ENCODE measurements at places on chromosomes 12 and 14.

GRCh38 chr12:15547691-15548090 is 225.4 kb downstream of the PTPRO start:
- no peak for DNase-seq

GRCh38 chr14:42057111-42057510 is 450.4 kb downstream of the LRFN5 start:
- no peak for DNase-seq

DNA sequence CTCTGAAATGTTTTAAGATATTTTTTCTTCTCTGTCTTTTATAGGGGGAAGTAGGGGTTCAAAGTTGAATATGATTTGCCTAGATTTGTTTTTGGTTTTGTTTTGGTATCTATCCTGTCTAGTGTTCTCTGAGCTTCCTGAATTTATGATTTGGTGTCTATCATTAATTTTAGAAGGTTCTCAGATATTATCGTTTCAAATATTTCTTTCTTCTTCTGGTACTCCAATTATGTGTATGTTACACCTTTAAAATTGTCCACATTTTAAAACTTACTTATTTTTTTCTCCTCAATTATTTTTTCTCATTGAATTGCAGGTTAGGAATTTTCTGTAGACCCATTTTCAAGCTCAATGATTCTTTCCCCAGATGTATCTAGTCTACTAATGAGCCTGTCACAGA is 13.8 kb upstream of the DCN start:
- DNase-seq: no peak

GRCh38 chr12:19707948-19708409 is 268.7 kb downstream of the AEBP2 start:
- no peak for DNase-seq

DNA sequence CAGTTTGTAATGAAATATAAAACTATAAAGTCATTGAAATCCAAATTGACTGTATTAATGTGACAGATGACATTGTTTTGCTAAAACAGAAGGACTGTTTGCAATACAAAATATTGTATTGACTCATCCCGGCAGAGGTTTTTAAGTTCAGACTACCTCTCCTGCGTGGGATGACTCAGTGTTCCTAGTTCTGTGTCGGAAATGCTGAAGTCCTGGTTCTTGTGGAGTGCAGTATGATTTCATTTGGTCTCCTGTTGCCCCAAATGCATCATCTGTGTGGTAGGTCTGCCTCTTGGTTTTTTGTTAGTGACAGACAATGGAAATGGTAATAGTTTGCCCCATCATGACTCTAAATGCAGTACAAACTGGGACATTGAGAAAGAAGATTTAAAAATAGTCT is 27.8 kb downstream of the PELI2 start:
- peak; percentile 20 for DNase-seq

GRCh38 chr14:71486279-71486678 is 445.9 kb upstream of the RGS6 start:
- DNase-seq: no peak

DNA sequence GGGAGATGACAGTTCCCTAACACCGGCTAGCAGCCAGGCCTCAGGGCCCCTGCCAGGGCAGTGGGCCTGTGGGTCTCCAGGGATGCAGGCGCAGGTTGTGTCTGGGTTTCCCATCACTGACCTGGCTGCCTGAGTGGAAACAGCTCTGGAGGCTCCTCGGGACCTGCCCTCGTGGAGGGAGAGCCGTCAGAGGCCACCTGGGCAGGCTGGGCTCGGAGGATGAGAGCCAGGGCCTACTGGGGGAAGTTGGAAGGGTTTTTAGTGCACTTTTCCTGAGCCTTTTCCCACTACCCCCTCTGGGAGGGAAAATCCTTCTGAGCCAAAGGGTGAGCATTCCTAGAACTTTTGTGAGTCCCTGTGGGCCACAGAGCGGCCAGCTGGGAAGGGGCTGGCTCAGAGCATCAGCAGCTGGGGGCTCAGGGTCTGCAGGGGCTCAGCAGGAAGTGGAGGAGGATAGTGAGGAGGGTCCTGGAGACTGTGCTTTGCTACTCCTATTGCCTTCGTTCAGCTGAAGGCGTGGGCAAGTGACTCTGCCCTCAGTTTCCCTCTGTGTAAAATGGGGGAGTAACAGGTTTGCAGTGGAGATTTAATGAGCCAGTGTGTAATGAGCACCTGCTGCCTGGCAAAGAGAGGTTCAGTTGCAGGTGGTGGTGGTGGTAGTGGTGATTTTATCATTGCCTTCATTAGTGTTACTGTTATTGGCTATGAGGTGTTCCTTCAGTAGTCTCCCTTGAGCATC is 1.8 kb downstream of the SH2B3 start:
- no peak for DNase-seq

DNA sequence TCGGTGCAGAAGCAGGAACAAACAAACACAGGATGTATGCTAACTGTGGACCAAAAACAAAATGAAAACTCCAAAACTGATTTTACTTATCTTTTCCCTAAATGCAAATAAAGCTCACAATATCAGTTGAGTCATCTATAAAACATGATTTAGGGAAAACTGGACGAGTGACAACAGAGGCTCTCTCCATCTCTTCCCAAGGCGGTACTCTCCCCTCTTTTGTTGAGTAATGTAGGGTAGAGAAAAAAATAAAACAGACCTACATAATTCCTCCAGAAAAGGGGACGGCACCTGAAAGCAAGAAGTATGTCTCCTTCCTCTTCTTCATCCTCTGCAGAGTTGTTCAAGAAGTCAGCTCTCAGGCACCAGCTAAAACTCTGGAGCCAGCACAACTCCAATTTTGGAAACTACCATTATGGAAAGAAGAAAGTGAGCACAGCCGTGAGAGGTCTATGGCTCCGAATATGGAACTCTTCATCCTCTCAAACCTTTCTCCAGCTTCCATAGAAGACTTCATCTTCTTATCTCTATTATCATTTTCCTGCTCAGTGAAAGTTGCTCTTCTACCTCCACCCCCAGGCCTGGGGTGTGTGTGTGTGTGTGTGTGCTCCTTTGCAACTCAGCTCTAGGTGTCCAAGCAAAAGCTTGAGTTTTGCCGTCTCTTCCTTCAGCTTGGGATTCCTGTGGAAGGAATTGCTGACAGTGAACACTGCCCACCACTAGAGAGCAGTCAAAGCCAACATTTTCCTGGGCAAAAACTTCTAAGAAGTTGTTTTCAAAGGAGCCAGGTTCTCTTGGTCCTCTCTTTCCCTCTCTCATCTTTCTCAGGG is 155.4 kb downstream of the DIO2 start:
- DNase-seq: peak; percentile 39

- peak; percentile 75 for DNase-seq
These were observed 93.5 kb downstream of the LRRC74A start for GRCh38 chr14:76919431-76920330.

- no peak for DNase-seq
These were observed 1.9 kb downstream of the NT5DC3 start for GRCh38 chr12:103839103-103839502.

- DNase-seq: no peak
These were observed 641.9 kb upstream of the TBX3 start for GRCh38 chr12:115325858-115326257.

DNA sequence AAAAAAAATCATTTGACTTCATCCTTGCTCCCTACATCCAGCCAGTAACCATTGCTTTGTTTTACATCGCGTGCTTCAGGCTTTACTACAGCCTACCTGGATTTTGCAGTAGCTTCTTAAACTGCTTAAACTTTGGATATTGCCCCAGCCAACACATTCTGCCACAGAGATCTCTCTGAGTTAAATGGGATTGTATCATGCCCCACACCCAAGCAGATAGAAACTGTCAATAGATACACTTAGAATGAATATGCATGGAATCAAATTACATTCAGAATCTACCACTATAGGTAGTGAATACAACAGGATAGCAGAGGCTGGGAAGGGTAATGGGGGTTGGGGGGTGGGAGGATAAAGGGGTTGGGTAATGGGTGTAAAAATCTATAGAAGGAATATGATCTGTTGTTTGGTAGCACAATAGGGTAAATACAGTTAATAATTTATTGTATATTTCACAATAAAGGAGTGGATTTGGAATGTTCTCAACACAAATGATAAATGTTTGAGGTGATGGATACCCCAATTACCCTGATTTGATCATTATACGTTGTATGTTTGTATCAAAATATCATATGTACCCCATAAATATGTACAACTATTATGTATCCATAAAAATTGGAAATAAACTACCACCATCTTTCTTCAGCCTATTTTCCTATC is 2.7 kb upstream of the MYRFL start:
- no peak for DNase-seq

DNA sequence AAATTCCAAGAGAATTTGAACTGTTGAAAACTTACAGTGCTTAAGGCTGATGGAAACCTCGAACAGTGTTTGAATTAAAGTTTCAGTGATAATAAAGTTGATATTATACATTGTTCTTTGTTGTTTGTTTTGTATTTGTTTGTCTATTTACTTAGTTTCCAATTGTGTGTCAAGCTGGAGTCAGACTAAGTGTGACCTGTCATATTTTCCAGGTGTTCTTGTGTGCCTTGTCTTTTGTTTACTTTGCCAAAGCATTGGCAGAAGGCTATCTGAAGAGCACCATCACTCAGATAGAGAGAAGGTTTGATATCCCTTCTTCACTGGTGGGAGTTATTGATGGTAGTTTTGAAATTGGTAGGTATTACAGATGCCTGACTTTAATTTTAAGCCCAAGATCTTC is 6.0 kb downstream of the SLCO1C1 start:
- no peak for DNase-seq

- no peak for DNase-seq
These were observed 332.9 kb downstream of the NUAK1 start for GRCh38 chr12:105805730-105806399.

- DNase-seq: no peak
These were observed 228.7 kb downstream of the NUAK1 start for GRCh38 chr12:105910030-105910429.

DNA sequence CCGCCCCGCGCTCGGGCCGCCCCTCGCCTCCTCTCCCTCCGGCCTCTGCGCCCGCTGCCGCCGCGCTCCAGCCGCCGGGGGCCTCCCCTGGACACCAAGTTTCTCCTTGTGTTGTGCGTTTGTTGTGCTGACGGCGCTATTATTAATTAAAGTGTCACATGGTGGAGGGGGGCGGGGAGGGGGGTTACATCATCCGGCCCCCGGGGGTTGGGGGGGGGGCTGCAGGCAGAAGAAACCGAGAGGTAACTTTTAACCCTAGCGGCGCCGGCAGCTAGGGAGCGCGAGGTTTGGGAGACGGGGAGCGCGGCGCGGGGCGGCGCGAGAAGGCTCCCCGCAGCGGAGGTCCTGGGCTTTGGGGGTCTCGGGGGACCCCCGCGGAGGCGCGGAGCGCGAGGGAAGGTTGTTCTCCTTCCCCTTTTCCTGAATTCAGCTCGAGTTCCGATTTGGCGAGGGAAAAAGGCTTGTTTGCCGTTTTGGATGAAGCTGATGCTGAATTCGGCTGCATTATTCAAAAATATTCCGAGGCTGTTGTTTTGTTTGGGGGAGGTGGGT is at the start of gene HRK:
Gene HRK, minus strand, starts transcription at position 117 of the 552 bp plus-strand sequence. CDS start 134 bp downstream, outside the sequence.
- DNase-seq: no peak

- DNase-seq: no peak
These were observed 93.8 kb downstream of the CPSF2 start for GRCh38 chr14:92215579-92215978.

DNA sequence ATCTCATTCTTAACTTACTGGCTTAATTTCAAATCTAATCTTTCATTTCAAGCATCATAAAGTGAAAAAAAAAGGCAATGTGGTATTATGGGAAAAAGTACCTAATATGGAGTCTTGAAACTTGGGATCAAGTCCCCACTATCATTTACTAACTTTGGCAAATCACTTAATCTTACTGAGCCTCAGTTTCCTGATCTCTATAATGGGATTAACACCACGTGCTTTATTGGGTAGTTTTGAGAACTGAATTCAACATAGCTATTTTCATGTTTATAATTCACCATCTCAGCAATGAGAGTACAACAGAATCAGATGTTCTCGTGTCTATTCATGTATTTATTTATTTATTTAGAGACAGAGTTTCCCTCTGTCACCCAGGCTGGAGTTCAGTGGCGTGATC is 78.3 kb downstream of the NTN4 start:
- DNase-seq: no peak

DNA sequence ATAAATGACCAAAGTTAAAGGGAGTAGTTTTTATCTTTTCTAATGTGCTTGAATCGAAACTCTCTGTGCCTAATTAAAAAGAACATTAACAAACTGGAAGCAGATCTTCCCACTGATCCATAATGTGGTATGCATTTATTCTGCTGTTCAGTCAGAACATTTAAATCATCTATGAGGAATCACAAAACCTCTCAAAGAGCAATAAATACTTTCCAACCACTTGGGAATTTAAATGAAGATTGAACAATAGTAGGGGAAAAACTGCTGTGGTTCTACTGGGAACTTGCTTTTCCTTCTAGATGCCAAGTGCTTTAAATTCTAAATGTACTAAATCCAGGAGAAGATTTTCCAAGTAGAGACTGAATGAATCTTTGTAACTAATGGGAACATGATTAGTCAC is 12.3 kb upstream of the CHPT1 start:
- DNase-seq: no peak

GRCh38 chr12:125892276-125892675 is 827.0 kb downstream of the AACS start:
- no peak for DNase-seq

DNA sequence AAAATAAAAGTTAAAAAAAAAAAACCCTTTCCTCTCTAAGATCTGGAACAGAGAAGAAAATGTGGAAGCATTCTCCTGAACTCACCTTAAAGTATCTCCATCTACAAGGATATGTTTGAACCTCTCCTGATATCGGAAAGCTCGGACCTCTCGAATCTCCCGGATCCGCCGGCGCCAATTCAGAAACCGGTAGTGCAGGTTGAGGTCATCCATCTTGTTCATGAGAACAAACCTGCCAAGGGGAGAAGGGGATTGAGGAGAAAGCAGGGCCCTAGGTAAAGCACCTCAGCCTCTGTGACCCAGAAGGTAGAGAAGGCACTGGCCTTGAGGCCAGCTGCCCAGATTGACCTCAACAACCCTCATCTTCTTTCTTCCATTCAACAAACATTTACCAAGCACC is 2.2 kb downstream of the SPRYD3 start:
- DNase-seq: no peak

DNA sequence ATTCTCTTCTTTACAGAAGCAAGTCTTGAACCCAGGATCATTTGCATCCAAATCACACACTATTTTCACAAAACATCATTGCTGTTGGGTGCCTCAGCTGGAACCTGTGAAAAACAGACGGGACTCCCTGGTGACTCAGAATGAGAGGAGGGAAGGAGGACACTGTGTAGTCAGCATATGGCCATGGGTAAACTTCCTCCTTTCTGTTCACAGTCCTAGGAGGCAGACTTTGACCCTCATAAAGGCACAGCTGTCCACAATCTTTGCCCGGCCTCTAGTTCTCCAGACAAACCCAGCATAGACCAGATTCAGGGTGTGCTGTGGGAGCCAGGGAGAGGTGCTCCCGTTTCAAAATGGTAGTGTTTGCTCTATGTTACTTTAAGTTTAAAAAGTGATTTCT is 62.0 kb downstream of the DYRK2 start:
- DNase-seq: no peak

GRCh38 chr12:83664650-83665049 is 977.9 kb downstream of the TMTC2 start:
- no peak for DNase-seq

GRCh38 chr14:36583893-36584811 is 1.7 kb upstream of the NKX2-8 start:
- DNase-seq: no peak

GRCh38 chr12:56998981-56999380 is 7.4 kb downstream of the ZBTB39 start:
- no peak for DNase-seq
